ENCODE measurements at places on chromosomes 16 and 17. TPM values are rescaled to one million over a fixed set of nuclear protein-coding genes. Genes with fewer than 3 reads are reported as not detected.

GRCh38 chr17:39641883-39642282 is 4.9 kb downstream of the STARD3 start:
- no peak for DNase-seq

GRCh38 chr16:79632289-79632688 is 31.8 kb upstream of the MAF start:
- DNase-seq, result no peak

The SOST gene
- total RNA-seq, result not detected

GRCh38 chr16:82639666-82640336 is 13.0 kb downstream of the CDH13 start:
- DNase-seq, result no peak

- DNase-seq, result no peak
These were observed 76.0 kb downstream of the RAP1GAP2 start for GRCh38 chr17:2872282-2872681.

GRCh38 chr17:4947010-4947410 is 1.3 kb downstream of the PFN1 start:
- DNase-seq, result no peak

DNA sequence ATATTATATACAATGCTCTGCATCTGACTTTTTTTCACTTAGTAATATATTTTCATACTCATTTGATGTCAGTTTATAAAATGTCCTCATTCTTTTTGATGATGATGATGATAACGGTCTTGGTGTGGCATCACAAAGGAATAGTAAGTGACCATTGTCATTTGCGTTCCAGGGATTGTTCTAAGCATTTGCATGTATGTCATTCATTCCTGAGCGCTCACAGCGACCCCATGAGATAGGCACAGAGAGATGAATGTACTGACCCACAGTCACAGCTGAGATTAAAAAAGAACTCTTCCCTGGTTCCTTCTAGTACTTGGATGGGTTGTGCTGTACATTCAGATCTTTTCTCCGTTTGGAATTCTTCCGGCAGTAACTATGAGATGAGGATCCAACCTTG is 21.2 kb upstream of the MSI2 start:
- DNase-seq, result no peak
